ENCODE measurements at places on chromosomes 13 and 19. TPM values are rescaled to one million over a fixed set of nuclear protein-coding genes. Genes with fewer than 3 reads are reported as not detected.

- DNase-seq = no peak
These were observed 42.4 kb downstream of the ADGRE3 start for GRCh38 chr19:14632286-14632685.

DNA sequence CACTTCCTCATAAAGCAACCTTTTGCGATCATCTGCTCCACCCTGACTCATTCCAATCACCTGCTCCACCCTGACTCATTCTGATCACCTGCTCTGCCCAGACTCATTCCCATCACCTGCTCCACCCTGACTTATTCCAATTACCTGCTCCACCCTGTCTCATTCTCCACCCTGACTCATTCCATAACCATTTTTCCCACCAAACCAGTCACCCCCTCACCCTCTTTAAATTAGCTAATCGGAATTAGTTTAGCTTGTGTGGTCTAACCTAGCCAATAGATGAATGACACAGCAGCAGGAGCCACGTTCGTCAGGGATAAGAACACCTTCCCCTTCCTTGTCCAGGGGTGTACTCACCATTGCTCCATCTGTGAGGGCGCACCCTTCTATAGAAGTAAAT lies 134.0 kb downstream of the COG6 start:
- DNase-seq = no peak

DNA sequence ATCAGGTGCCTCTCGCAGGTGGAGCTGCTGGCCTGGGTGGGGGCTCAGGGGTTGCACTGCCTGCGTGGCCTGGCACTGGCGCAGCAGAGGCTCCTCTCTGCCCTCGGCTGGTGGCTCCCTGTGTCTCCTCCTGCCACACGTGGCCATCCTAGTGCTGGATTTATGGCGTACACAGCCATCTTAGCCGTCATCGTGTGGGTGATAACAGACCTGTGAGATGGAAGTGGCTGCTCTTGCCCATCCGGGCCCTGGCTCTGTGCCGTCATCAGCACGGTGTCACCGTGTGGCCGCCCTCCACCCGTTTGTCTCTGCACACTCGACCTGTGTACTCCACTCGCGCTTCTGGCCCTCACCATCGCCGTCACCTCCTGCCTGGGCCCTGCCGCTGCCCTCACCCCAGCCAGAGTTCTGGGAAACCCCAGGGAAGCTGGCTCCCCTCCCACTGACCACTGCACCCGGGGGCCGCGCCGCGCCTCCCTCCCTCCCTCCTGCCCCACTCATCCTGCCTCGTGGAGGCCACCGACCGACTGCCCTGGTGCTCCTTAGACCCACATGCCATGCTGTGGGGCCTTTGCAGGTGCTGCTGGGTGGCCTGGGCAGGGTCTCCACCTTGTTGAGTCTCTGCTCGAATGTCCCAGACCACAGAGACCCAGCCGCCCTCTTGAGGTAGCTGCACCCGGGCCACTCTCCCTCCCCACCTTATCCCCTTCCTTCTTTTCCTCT lies 29.5 kb downstream of the TMEM255B start:
- DNase-seq = no peak

INAFM1 gene
- total RNA-seq = 4.8 TPM

GRCh38 chr13:49113526-49114286 lies 106.4 kb upstream of the MLNR start:
- DNase-seq = peak; percentile 73
